ENCODE measurements at places on chromosomes 12 and 14.
A peak's percentile ranks its signal among the peaks of the same experiment; 100 is the strongest.

DNA sequence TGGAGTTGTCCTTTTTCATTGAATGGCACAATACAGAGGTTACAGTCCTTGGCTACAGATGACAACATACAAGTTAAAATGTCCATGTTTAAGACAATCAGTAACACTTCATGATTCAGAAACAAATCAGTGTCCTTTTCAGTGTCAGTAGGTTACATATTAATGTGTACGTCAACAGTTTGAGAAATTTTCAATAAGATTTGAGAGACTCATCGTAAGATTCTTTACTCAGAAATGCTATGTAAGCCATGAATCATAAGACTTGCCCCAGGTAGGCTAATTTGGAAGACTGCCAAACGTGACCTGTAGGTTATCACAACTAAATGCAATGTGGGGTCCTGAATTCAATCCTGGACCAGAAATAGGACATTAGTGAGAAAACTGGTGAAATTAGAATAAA lies 3.5 kb downstream of the RDH12 start:
- no peak for DNase-seq

GRCh38 chr14:65926935-65927700 lies 514.6 kb downstream of the FUT8 start:
- no peak for DNase-seq

- no peak for DNase-seq
Observed at GRCh38 chr14:37745657-37746056, 150.2 kb downstream of the TTC6 start.

DNA sequence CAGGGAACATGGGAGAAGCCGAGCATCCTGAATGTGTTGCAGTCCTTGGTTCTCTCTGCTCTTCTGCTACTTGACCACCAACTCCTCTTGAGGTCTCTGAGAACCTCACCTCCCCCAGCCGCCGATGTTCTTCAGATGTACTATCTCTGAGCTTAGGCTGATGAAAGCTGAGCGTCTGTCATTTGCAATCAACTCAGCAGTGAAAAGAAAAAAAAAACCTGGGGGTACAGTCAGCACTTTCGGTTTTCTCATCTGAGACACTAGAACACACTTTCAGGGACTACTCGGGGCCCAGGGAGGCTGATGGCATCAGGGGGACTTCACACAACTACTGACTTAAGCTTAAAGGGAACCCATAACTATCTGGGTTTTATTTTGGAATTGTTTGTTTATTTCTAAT lies 9.6 kb upstream of the FLVCR2 start:
- DNase-seq: no peak

GRCh38 chr12:27898022-27898421 lies 74.5 kb downstream of the PTHLH start:
- DNase-seq: no peak

DNA sequence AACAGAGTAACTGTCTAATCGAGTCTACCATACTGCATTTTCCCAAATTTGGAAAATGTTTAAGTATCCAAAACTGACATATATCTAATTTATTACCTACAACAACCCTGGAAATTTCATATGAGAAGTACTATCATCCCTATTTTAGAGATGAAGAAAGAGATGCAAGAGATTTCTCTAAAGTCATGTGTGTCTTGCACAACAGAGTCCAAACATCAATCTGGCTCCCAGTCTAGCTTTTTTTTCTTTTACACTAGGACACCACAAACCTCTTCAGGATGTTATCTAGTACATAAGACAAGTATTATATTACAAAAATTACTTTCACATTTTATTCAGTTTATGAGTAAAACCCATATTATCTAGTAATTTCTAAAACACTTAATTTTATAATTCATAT lies 39.1 kb downstream of the CAPS2 start:
- no peak for DNase-seq

DNA sequence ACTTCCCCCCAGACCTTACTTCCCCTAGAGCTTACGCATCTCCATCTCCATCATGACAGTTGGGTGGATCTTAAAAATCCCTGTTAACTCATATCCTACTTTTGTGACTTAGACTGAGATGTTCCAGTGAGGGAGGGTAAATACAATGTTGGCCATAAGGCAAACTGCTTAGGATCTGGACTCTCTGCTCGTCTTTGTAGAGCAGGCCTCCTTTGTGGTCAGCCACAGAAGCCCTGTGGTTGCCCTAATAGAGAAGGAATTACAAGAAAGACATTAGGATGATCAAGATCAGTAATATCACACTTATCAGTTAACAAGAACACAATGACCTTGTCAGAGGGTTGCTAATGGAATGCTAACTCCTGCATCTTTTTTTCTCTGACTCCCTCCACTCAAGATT lies 52.0 kb downstream of the TMEM132C start:
- DNase-seq: no peak

GRCh38 chr12:56487448-56488040 lies 417 bp downstream of the GLS2 start:
- peak; percentile 9 for DNase-seq
